ENCODE measurements at places on chromosomes 2 and 18. TPM values are rescaled to one million over a fixed set of nuclear protein-coding genes. Genes with fewer than 3 reads are reported as not detected.

Gene ECEL1
- not detected for total RNA-seq

Gene GAD1
- total RNA-seq, result 1.3 TPM

Gene SYT4
- total RNA-seq, result not detected

Gene EIF2AK2
- 54.7 TPM for total RNA-seq

Gene SMAD2
- total RNA-seq, result 112 TPM

Gene DNAJC5G
- total RNA-seq, result not detected

Gene EVX2
- under 0.01 TPM for total RNA-seq

Gene CACNB4
- total RNA-seq, result 6.4 TPM

Gene PJVK
- 1.7 TPM for total RNA-seq

Data from hair follicle dermal papilla cell (primary cell).